ENCODE measurements at places on chromosomes 13 and 19.

- DNase-seq: no peak
Measured at GRCh38 chr13:77579959-77580358, 44.5 kb downstream of the SCEL start.

- DNase-seq: no peak
Measured at GRCh38 chr13:32205431-32206096, 109.6 kb downstream of the ZAR1L start.

DNA sequence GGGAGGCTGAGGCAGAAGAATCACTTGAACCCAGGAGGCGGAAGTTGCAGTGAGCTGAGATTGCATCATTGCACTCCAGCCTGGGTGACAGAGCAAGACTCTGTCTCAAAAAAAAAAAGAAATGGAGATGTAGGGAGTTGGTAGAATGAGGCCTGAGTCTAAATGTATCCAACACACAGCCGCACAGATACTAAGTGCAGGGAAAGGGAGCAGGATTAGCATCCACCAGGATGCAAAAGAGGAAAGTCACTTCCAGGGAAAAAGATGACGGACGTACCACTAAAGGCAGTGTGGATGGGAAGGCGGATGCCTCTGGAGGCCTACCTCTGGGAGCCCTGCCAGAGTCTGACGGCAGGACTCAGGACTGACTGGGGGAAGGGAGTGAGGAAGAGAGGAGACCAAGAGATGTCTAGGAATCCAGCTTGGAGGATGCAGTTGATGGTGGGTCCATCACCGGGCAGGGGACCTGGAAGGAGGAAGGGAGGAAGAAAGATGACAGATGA lies 6.8 kb downstream of the FAM98C start:
- no peak for DNase-seq

GRCh38 chr13:45219938-45220375 lies 19.1 kb upstream of the KCTD4 start:
- DNase-seq: peak; percentile 12

GRCh38 chr19:10646456-10647159 lies 7.5 kb upstream of the ILF3 start:
- no peak for DNase-seq

GRCh38 chr19:28880735-28881401 lies 332.1 kb downstream of the UQCRFS1 start:
- DNase-seq: no peak

DNA sequence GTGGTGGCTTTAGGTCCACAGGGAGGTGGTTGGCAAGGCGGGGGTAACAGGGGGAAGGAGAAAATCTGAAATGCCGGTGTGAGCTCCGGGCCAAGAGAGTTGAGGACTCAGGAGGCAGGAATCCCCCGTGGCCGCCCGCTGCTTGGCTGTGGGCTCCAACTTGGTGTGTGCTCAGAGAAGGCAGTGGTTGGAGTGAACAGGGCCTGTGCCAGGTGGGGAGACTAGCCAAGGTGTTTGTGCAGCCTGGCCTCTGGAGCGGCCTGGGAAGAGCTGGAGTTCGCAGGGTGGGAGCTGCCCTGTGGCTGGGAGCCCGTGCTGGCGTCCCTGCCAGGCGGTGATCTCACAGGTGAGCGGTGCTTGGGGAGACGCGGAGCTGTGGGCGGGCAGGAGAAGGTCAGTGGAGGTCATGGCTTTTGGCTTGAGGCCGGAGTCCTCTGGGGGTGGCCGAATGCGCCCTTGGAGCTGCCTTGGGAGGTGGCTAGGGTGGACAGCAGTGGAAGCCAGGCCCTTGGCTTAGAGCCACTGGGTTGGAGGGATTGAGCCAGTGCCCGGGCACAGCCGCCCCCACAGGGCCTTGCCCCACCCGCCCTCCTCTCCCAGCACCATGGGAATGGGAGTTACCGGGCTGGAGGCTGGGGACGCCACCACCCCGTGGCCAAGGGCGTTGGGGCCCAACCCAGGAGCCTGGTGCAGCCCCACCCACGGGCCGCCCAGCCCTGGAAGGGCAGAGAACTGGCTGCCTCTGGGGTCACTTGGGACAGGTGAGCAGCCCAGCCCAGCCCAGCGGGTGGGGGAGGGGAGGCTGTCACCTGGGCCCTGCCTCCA lies 7.1 kb upstream of the CIRBP start:
- no peak for DNase-seq

DNA sequence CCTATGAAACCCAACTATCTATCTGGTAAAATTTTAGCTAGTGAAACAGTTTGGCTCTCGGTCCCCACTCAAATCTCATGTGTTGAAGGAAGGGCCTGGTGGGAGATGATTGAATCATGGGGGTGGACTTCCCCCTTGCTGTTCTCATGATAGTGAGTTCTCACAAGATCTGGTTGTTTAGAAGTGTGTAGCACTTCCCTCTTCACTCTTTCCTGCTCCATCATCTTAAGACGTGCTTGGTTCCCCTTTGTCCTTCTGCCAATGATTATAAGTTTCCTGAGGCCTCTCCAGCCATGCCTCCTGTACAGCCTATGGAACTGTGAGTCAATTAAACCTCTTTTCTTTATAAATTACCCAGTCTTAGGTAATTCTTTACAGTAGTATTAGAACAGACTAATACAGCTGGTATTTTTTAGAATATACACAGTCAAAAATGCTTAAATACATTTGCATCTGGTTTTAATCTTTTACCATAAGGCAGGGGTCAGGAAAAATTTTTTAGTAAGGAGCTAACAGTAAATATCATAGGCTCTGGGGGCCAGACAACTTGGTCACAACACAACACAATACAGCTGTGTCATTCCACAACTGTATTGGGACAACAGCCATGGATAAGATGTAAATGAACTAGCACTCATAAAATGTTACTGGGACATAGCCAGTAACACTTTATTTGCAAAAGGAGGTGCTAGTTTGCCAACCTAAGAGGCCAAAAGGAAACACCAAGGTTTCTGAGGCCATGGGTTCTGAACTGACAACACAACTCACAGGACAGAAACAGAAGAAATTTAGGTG lies 24.3 kb downstream of the DZIP1 start:
- DNase-seq: no peak

DNA sequence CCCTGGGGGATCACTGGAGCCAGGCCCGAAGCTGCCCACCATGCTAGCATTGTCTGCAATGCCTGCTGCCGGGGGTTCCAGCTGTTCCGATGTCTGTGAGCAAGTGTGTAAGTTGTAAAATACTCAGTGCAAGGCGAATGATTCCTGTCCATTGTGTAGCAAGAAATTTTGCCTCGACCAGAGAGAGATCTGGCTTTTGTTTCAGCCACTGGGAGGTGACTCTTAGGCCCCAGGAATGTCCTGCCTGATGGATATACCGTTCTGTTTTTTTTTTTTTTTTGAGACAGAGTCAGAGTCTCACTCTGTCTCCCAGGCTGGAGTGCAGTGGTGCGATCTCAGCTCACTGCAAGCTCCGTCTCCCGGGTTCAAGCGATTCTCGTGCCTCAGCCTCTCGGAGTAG lies 7.3 kb upstream of the GADD45B start:
- DNase-seq: no peak
